NCI-H82 (cell line): ENCODE measurements at places on chromosomes 6 and 20.
A peak's percentile ranks its signal among the peaks of the same experiment; 100 is the strongest.

- no peak for DNase-seq
Measured at GRCh38 chr6:166364456-166364855, 18.3 kb downstream of the MPC1 start.

DNA sequence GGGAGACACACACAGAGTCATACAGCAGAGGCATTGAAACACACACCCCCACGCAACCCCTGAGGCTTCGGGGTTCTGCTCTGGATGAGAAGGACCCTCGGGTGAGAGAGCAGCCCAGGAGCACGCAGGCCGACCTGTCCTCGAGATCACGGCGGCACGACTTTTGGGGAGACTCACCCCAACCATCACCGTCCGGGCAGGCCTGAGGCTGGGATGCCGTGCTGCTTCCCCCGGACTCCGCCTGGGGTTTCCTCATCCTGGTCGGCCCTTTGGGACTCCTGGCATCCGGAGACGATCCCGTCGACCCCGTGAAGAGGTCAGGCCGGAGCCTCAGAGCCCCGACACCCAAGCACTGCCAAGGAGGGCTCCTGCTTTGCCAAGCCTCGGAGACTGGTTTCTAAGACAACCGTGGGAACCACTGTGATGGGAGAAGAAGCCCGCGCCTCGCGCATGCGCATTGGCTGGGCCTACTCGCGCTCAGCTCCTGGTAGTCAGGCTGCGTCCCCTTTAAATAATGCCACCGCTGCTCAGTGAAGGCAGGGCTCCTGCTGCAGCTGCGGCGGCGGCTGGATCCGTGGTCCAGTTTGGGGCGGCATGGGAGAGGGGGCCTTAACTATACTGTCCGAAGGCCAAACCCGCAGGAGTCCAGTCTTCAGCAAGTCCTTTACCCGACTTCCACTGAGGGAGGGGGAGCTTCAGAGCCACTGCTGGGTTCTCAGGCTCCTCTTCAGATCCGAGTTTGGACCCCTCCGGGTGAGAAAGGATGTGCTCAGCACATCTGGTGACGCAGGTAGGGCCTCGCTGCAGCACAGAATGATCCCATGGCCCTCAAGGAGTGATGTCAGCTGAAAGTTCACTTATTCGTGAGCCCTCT, 171.4 kb upstream of the ZNF337 start:
- DNase-seq, result peak; percentile 83

DNA sequence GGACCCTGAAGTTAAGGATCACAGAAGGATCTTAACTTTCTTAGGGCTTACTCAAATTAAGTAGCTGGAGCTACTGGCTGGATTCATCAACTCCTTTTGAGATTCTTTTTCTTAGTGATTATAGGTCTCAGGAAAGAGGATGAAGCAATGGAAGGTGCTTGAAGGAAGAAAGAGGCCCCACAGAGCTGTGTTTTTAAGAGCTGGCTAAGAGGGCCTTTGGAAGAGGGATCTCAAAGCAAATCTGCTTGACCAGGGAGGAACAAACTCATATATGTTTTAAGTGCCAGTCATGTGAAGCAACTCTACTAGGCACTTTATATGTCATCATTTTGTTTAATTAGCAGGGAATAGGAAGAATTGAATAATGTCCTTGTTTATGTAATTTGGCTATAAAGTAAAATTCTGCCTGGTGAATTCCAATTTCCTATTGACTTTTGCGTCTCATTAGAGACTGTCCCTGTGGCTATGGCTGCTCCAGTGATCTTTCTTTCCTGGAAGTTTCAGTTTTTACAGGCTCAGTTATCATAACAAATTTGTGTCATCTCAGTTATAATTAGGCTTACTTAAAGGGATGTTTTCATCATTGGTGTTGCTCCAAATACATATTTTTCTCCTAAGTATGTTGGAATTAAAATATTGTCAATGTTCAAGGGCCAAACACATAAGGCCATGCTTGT, 222.8 kb upstream of the CITED2 start:
- no peak for DNase-seq

GRCh38 chr6:26187981-26188635, 100.9 kb downstream of the HFE start:
- peak; percentile 77 for DNase-seq

GRCh38 chr20:34089655-34090345, 22.2 kb downstream of the EIF2S2 start:
- no peak for DNase-seq

GRCh38 chr6:56526860-56527544, 115.7 kb downstream of the DST start:
- no peak for DNase-seq

- DNase-seq, result no peak
Measured at GRCh38 chr6:75428204-75428603, 65.4 kb downstream of the FILIP1 start.

GRCh38 chr6:36649086-36649485, 29.4 kb upstream of the CDKN1A start:
- no peak for DNase-seq

DNA sequence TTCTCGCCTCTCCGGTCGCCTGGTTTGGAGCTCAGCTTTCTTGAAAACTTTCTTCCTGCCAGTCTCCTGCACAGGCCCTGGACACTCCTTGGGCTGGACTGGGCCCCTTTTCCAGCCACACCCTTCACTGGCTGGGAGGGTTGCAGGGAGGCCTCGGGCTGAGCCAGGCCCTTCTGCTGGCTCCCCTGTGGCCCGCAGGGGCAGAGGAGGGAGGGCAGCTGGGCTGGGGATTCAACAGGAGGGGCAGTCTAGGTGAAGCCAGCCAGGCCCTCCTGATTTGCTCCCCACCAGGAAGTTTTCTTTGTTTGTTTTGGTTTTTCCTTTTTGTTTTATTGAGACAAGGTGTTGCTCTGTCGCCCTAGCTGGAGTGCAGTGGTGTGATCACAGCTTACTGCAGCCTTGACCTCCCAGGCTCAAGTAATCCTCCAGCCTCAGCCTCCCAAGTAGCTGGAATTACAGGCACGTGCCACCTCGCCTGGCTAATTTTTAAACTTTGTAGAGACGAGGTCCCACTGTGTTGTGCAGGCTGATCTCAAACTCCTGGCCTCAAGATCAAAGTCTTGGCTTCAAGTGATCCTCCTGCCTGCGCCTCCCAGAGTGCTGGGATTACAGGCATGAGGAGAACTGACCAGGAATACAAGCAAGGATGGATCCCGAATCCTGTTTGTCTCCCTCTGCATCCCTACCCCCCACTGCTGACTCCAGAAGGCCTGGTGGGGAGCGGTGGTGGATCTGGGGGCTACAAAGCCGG, 23.5 kb upstream of the CDH22 start:
- DNase-seq, result peak; percentile 61

- no peak for DNase-seq
Measured at GRCh38 chr6:166304106-166304505, 4.1 kb downstream of the PRR18 start.

- DNase-seq, result no peak
Measured at GRCh38 chr20:44360221-44360620, 4.7 kb downstream of the HNF4A start.

- DNase-seq, result no peak
Measured at GRCh38 chr6:17621003-17621402, 20.9 kb downstream of the FAM8A1 start.

DNA sequence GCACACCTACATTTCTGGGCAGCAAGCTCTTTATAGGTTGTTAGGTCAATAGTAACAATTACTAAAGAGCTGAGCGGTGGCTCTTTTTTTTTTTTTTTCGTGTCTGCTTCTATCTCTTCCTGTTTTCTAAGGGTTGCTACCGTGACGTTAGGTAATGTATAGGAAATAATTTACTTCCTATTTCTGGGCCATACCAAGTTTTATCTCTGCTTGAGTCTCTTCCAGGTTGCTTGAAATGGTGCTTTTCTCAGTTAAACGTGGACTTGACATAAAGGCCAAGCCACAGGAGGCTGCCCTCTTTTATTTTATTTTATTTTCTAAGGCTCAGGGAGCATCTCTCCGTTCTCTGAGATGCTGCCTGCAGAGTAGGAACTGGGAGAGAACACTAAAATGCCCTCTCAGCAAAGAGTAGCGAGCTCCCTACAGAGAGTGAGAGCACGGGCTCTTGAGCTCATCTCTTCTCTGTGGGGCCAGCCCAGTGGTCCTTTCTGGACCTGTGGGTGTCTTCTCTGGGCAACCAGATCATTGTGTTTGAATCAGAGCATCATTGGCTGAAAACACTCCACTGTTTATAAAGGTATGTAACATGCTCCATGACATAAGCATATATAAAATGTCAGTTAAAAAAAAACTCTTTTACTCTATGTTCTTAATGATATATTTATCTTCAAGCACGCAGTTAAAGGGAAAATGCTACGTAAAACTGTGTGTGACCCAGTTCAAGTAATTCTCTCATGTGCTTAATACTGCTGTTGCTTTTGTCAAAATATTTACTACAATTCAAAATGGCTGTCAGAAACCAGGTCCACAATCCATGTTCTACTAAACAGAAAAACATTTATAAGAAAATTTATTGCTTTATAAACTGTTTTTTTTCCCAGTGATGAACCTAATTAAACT, at the start of gene ZNF831:
TSS of gene ZNF831 (plus strand) at position 191 of the 900 bp plus-strand sequence. CDS start 27,199 bp downstream, outside the sequence.
- DNase-seq, result no peak

DNA sequence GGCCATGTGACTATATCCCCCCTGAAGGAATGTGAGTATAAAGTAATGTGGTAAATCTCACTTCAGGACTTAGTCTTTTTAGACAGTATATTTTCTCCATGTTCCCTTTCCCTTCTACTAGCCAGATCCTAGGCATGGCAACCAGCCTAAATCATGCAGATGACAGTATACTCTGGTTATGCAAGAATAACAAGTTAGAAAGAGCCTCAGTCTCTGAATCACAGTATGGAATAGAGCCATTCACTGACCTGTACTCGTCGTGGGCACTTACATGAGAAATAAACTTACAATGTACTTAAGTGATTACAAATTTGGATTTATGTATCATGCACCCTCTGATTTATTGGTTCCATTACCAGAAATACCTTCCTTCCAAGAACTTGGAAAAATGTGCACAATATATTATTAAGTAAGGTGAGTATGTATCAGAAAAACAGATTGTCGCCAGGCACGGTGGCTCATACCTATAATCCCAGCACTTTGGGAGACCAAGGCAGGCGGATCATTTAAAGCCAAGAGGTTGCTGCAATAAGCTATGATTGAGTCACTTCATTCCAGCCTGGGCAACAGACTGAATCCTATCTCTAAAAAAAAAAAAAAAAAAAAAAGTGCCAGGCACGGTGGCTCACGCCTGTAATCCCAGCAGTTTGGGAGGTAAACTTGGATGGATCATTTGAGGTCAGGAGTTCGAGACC, 25.1 kb upstream of the FAM8A1 start:
- DNase-seq, result no peak

DNA sequence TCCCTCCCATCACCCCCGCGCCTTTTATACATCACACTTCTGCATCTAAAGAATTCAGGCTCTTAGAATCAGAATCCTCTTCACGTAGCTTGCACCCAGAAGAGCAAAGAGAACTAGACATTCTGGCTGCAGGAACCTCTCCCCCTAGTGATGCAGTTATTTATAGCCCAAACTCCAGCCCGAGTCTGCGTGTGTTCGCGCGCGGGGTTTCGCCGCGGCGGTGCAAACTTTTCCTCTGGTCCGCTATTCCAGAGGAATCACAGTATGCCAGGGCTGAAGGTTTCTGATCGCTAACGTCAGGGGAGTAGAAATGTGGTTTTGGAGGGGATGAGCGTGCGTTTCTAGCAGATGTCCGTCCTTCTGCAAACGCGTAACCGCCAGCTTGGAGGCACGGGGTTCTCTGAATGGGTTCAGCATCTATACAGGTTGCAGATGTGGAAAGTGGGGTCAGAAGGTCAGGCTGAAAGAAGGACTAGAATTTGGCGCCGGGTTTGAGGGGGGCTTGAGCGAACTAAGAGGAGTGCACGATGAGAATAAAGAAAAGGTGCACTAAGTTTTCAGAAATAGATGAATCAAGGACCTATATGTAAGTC, 1.8 kb downstream of the EPHA7 start:
- DNase-seq, result peak; percentile 67

DNA sequence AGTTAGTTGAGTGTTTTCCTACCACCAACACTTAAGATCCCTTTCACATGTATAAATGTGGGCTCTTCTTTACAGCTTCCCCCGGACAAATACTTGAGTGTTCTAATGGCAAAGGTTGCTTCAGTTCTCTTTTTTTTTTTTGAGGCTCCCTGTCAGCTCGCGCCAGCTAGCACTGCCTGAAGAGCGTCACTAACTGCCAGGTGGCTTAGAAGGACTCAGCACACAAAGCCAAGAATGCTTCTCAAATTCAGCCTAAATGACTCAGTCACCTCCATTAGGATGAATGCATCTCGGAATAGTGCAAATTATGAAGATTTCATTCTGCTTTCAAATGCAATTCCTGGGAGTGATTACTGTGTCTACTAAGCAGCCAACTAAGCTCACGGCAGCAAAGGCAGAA, 150.7 kb upstream of the BTBD3 start:
- DNase-seq, result no peak

GRCh38 chr6:165742047-165742446, 79.0 kb upstream of the PDE10A start:
- no peak for DNase-seq

DNA sequence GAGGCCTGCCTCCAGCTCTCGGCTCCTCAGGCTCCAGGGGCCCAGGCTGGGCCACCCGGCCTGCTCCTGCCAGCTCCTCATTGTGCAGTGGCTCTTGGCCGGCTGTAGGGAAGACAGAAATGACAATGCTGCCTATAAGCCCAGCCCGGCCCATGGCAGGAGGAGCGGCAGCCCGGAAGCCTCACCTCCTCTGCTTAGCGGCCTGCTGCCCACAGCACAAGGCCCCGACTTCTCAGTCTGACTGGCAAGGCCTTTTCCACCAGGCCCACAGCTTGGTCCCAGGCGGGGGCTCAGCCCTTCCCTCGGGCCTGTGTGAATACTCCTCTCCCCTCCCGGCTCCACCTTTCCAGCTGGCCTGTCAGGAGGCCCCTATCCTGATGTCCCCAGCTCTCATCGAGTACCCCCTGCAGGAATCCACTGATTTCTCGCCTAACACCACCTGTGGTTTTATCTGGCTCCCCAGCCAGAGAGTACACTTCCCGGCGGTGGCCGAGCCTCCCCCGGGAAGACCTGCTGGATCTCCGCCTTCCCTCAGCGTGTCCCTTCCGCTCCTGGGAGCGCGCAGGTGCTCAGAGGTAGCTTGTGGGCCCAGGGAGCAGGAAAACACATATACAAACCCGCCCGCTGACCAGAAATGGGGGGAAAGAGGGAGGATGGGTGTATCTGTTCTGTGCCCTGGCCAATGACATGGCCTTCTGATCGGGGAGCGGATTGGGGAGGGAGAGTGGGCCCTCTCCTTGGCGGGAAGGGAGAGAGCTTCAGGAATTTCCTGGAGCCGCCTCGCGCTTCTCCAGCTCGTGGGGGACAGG, 963 bp downstream of the DDRGK1 start:
- peak; percentile 69 for DNase-seq

DNA sequence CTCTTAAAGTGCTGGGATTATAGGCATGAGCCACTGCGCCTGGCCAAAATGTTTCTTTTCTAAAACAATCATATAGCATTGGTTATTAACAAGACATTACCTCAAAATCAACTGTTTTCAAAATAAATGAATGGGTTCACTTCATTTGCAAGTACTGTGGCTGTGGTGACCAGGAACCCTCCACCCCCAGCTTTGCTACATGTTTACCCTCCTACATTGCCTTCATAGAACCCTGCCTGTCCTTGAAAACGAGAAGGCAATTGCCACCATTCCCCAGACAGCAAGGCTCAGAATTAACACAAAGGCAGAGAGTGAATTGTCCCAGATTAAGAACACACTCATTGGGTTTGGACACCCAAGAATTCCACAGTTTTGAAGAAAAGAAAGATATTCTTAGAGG, 116.6 kb upstream of the LGSN start:
- no peak for DNase-seq

- no peak for DNase-seq
Measured at GRCh38 chr20:21047981-21048380, 58.2 kb downstream of the LINC00237 start.

GRCh38 chr6:74253261-74253660, 557.3 kb downstream of the CD109 start:
- DNase-seq, result no peak
